ENCODE measurements at places on chromosomes 3 and 15. TPM values are rescaled to one million over a fixed set of nuclear protein-coding genes. Genes with fewer than 3 reads are reported as not detected.

The CYP1A2 gene
- total RNA-seq, result not detected

The NANOGP8 gene
- total RNA-seq, result not detected

The NOX5 gene
- total RNA-seq, result 0.29 TPM

The DAZL gene
- not detected for total RNA-seq

The DYNC1LI1 gene
- total RNA-seq, result 35.8 TPM
